ENCODE measurements at places on chromosomes 16 and 17. TPM values are rescaled to one million over a fixed set of nuclear protein-coding genes. Genes with fewer than 3 reads are reported as not detected.

- no peak for DNase-seq
Measured at GRCh38 chr17:46009681-46010596, 10.9 kb downstream of the STH start.

GRCh38 chr16:9296271-9296590 is 204.8 kb downstream of the HAPSTR1 start:
- no peak for DNase-seq

- no peak for DNase-seq
Measured at GRCh38 chr17:79650283-79650682, 39.4 kb upstream of the RBFOX3 start.

The TOX3 gene
- 1.4 TPM for polyA plus RNA-seq

Data from forelimb muscle (tissue), 1 donor.